ENCODE measurements at places on chromosomes 1 and 21.

GRCh38 chr1:238242181-238242580 is 351.5 kb upstream of the ZP4 start:
- DNase-seq = no peak

DNA sequence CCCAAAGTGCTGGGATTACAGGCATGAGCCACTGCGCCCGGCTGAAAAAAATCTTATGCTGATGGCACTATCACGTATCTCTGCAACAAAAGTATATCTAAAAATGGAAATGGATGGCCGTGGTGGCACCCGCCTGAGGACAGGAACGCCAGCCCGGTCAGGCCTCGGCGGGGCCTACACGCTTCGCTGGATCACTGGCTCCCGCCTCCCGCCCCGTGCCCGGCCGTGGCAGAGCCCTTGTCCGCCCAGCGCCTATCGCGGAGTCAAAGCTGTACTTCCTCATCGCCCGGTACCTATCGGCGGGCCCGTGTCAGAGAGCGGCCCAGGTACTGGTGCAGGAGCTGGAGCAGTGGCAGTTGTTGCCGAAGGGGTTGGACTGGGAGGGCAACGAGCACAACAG is 28.8 kb upstream of the PDPN start:
- DNase-seq = no peak

GRCh38 chr1:150987924-150988323 is 5.8 kb downstream of the ANXA9 start:
- DNase-seq = no peak

DNA sequence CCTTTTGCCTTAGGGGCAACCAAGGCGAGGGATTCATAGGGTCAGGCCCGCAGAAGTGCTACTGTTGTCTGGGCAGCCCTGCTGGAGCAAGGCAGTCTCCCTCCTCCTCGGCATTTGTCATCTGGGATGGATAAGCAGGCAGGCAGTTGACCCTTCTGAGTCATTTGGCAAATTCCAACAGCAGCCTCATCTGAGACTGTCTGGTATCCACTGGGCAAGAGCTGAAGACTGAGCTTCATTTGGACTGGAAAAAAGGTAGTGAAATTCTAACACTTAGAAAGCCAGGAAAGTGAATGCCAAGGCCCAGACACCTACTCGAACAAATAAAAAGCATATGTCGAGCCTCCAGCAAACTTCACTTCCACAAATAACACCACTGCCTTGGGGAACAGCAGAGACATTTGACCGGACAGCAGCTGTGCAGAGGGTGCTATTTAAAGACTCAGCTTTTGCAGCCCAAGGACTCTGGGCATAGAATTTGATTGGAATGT is 4.0 kb upstream of the ZBTB40 start:
- DNase-seq = no peak

DNA sequence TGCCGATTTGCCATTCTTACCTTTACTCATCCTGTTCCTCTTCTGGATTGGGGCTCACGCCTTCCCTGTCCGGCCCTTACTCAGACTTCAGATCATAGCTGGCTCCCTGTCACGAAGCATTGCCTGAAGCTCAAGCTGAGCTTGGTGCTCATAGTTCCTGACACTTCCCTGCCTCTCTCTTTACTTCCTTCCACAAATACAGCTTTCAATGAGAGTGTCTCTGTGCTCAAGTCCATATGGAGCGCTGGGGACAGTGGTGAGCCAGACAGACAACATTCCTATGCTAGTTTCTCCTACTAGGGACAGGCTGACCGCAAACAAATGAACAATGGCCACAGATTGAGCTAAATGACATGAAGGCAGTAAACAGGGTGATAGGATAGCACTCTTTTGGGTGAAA is 38.1 kb downstream of the HHAT start:
- DNase-seq = no peak

DNA sequence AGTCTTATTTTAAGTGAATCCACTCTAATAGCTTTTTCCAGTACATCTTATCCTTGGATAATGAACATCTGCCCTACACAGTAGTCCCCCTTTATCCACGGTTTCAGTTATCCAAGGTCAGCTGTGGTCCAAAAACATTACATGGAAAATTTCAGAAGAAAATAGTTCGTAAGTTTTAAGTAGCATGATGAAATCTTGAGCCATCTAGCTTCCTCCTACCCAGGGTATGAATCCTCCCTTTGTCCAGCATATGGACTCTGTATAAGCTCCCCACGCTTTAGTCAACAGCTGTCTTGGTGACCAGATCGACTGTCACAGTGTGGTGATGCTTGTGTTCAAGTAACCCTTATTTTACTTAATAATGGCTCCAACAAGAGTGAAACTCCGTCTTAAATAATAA is 2.6 kb downstream of the GLRX2 start:
- DNase-seq = no peak

GRCh38 chr1:29684141-29684540 is 447.8 kb downstream of the PTPRU start:
- DNase-seq = no peak

GRCh38 chr1:111679541-111679940 is 59.7 kb downstream of the INKA2 start:
- no peak for DNase-seq

- DNase-seq = no peak
Measured at GRCh38 chr1:216815260-216816131, 92.3 kb upstream of the ESRRG start.

DNA sequence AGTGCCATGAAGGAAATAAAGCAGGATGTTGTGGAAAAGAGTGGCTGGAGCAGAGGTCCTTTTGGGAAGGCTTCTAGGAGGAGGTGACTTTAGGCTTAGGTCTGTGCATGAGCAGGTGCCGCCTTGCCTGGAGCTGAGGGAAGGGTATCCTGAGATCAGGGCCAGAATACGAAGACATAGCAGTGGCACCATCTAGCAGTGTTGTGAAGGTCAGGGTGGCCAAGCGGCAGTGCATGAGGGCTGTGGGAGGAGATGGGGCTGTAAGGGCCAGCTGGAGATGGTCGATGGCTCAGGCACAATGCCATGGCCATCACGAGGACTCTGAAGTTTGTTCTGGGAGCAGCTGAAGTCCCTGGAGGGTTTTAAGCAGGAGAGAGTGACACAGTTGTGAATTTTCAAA is 219.5 kb downstream of the PTPRU start:
- DNase-seq = no peak

GRCh38 chr1:160935527-160936258 is 18.9 kb downstream of the ITLN2 start:
- no peak for DNase-seq

Data from stimulated activated CD4-positive, alpha-beta T cell treated with anti-CD3 and anti-CD28 coated beads, Interleukin-15, amount 100 ng/mL, for 1 hour (primary cell).